ENCODE measurements at places on chromosomes 13 and 19.
A peak's percentile ranks its signal among the peaks of the same experiment; 100 is the strongest.

- H3K27ac ChIP-seq, result no peak overlapping the region
- H3K36me3 ChIP-seq, result no peaks in the 10 kb centered on the region
- no peaks in the 10 kb centered on the region for H3K4me1 ChIP-seq
- H3K27me3 ChIP-seq, result no peaks in the 10 kb centered on the region
These were observed 165.0 kb downstream of the DNAJC3 start for GRCh38 chr13:95841894-95842293.

DNA sequence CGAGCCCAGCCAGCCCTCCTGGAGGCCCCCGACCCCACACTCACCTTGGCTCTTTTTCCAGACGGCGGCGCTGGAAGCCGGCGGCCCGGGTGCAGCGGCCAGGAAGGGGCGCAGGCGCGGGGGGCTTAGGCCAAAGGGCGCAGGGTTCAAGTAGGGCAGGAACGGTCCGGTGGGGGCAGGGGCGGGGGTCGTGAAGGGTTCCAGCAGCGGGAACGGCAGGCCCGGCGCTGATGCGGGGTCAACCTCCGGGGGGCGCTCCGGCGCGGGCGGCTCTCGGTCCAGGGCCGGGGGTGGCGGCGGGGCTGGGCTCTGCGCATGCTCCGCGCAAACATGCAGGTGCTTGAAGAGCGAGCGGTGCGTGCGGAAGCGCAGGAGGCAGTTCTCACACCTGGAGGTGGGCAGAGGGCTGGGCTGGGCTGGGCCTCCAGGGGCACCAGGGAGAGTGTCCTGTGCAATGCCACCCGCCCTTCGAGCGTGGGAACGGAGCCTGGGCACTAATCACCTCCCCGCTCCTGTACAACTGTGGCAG, 2.3 kb downstream of the ZNF414 start:
- no peak overlapping the region for H3K27ac ChIP-seq
- no peak overlapping the region for H3K4me3 ChIP-seq
- no peak for DNase-seq
- H3K4me1 ChIP-seq, result peaks cover 32% of the 10 kb centered on the region
- peaks cover 16% of the 10 kb centered on the region for H3K36me3 ChIP-seq

DNA sequence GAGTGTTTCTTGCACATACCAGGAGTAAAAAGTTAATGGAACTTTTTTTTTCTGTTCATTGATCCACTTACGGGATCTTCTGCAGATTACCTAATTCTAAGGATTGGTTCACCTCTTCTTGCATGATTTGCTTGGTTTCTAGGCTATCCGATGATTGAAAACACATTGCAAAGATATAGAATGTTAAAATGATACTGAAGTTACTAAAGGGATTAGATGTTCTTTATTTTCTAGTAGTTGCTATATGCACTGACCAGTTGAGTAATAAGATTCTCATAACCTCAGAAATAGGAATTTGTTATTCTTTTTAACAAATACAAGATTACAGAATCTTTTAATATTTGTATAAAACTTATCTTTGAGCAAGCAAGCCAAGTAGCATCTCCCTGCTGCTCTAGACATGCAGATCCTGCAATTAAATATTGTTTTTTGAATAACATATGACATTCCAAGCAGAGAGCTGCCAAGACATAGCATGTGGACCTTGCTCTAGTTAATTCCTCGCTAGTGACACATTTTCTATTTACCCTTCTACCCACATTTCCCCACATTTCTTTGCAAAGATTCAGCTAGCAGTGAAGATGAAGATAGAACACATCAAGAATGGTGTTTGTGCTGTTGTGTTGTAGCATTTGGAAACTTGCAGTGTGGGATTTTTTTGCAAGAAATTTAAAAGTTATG, 51.7 kb upstream of the RNF113B start:
- DNase-seq, result no peak
- no peak overlapping the region for H3K4me3 ChIP-seq
- H3K4me1 ChIP-seq, result no peaks in the 10 kb centered on the region
- no peaks in the 10 kb centered on the region for H3K36me3 ChIP-seq

- H3K27ac ChIP-seq, result no peak overlapping the region
- H3K36me3 ChIP-seq, result peaks cover 5% of the 10 kb centered on the region
- H3K4me1 ChIP-seq, result peaks cover 31% of the 10 kb centered on the region
- no peak overlapping the region for H3K4me3 ChIP-seq
- DNase-seq, result no peak
These were observed 22.9 kb downstream of the LRCH1 start for GRCh38 chr13:46575818-46576221.

- H3K27ac ChIP-seq, result no peak overlapping the region
- no peaks in the 10 kb centered on the region for H3K36me3 ChIP-seq
- no peak overlapping the region for H3K4me3 ChIP-seq
- no peaks in the 10 kb centered on the region for H3K4me1 ChIP-seq
These were observed 153.7 kb upstream of the VSTM2B start for GRCh38 chr19:29372091-29372415.

- peaks cover 14% of the 10 kb centered on the region for H3K27me3 ChIP-seq
- H3K4me1 ChIP-seq, result peaks cover 7% of the 10 kb centered on the region
- no peak overlapping the region for H3K4me3 ChIP-seq
- DNase-seq, result peak; percentile 47
- H3K36me3 ChIP-seq, result no peaks in the 10 kb centered on the region
- no peak overlapping the region for H3K27ac ChIP-seq
These were observed 6.6 kb upstream of the NPAS1 start for GRCh38 chr19:47013041-47013517.

DNA sequence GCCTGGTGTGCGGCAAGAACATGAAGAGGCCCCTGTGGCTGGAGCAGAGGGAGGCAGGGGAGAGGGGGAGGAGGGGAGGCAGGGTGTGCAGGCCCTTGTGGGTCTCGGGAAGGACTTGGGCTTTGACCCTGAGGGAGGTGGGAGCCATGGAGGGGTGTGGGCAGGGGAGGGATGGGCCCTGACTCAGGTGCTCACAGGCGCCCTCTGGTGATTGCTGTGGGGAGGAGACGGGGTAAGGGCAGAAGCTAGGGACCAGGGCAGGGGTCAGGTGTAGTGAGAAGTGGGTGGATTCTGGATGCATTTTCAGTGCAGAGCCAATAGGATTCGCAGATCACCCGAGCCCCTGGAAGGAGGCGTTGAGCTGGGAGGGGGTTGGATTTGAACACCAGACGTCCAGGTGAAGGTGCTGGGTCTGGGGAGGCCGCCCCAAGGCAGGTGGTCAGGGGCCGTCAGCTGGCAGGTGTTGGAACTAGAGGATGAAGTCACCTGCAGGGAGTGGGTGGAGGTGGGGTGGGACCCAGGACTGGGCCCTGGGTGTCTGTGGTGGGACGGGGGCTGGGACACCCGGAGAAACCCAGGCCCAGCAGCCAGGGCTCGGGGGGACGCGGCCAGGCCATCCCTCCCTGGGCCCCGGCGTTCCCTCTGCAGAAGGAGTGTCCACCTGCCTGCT, 185.4 kb downstream of the KDM4B start:
- H3K27ac ChIP-seq, result no peak overlapping the region
- H3K27me3 ChIP-seq, result no peaks in the 10 kb centered on the region
- no peak overlapping the region for H3K4me3 ChIP-seq
- DNase-seq, result no peak
- H3K4me1 ChIP-seq, result no peaks in the 10 kb centered on the region
- peaks cover 2% of the 10 kb centered on the region for H3K36me3 ChIP-seq

GRCh38 chr13:44017756-44018309, 138.1 kb downstream of the LACC1 start:
- no peak overlapping the region for H3K27ac ChIP-seq
- no peaks in the 10 kb centered on the region for H3K27me3 ChIP-seq
- peaks cover 3% of the 10 kb centered on the region for H3K4me1 ChIP-seq
- no peak for DNase-seq
- H3K36me3 ChIP-seq, result no peaks in the 10 kb centered on the region
- no peak overlapping the region for H3K4me3 ChIP-seq

DNA sequence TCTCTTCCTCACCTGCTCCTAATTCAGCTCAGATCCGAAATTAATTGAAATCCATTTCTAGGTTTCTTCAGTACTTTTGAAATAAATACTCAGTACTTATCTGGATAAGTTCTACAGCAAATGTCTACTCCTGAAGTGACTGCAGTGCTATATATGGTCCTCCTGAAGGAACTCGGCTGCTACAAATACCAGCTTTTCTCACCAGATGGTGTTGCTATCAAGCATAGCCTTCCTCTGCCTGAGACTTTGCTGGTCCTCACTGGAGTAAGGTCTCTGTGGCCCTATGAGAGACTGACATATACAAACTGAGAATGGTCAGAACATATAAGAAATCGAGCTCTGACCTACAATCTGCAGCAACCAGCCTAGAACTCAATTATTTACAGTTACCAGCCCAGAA, 161.6 kb downstream of the NDFIP2 start:
- H3K27ac ChIP-seq, result no peak overlapping the region
- no peaks in the 10 kb centered on the region for H3K4me1 ChIP-seq
- no peak overlapping the region for H3K4me3 ChIP-seq
- DNase-seq, result no peak
- H3K27me3 ChIP-seq, result peaks cover under 1% of the 10 kb centered on the region
- no peaks in the 10 kb centered on the region for H3K36me3 ChIP-seq

- H3K4me1 ChIP-seq, result no peaks in the 10 kb centered on the region
- no peak overlapping the region for H3K4me3 ChIP-seq
- DNase-seq, result no peak
- no peak overlapping the region for H3K27ac ChIP-seq
These were observed 52.8 kb downstream of the COL4A2 start for GRCh38 chr13:110359840-110360301.

GRCh38 chr13:26616126-26616525, 58.6 kb downstream of the WASF3 start:
- peaks cover 10% of the 10 kb centered on the region for H3K27me3 ChIP-seq
- H3K36me3 ChIP-seq, result no peaks in the 10 kb centered on the region
- H3K4me1 ChIP-seq, result peaks cover 9% of the 10 kb centered on the region
- no peak for DNase-seq
- H3K27ac ChIP-seq, result no peak overlapping the region

DNA sequence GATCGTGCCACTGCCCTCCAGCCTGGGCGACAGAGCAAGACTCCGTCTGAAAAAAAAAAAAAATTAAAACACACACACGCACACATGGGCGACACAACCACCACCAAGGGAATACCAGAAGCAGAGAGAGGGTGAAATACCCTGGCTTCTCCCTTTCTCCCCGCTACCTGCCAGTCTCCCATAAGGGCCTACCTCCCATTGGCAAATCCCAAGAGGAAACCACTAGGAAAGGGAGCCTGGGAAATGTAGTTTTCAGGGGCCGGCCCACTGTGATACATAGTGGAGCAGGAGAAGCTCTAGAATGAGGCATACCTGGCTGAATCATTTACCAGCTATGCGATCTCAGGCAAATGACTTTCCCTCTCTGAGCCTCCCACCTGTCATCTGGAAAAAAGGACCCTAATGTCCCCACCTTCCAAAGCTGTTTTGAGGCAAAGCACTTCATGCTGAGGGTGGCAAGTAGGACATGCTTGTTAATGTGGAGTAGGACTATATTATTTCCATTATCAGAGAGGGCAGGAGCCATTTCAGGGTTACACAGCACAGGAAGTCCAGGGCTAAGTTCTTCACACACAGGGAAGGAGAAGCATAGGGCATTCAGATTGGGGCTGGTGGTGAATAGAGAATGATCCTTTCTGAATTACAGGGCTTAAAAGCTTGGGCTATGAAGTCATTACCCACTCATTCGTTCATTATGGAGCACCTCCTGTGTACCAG, 14.3 kb upstream of the HNRNPUL1 start:
- no peak for DNase-seq
- no peaks in the 10 kb centered on the region for H3K4me1 ChIP-seq
- H3K4me3 ChIP-seq, result no peak overlapping the region
- peaks cover 5% of the 10 kb centered on the region for H3K27me3 ChIP-seq

GRCh38 chr13:49220036-49220855, at the start of gene MLNR:
Gene MLNR (plus strand): TSS chr13:49220338. CDS start chr13:49220338, 0 bp downstream.
- H3K4me1 ChIP-seq, result peaks cover 6% of the 10 kb centered on the region
- DNase-seq, result peak; percentile 27
- peaks cover 70% of the 10 kb centered on the region for H3K27me3 ChIP-seq
- no peaks in the 10 kb centered on the region for H3K36me3 ChIP-seq
- H3K4me3 ChIP-seq, result peak within 1 kb of the TSS; percentile 53
- no peak within 1 kb of the TSS for H3K27ac ChIP-seq

GRCh38 chr19:42132030-42132628, at the start of gene POU2F2:
Gene POU2F2 (minus strand): TSS chr19:42132446. CDS start chr19:42132411, 35 bp downstream.
- peak; percentile 85 for DNase-seq
- peaks cover 49% of the 10 kb centered on the region for H3K4me1 ChIP-seq
- H3K27me3 ChIP-seq, result no peaks in the 10 kb centered on the region
- H3K27ac ChIP-seq, result peak within 1 kb of the TSS; percentile 76
